ENCODE measurements at places on chromosomes 2 and 18.

GRCh38 chr2:169928463-169928864 is 101.2 kb downstream of the UBR3 start:
- no peak for DNase-seq

DNA sequence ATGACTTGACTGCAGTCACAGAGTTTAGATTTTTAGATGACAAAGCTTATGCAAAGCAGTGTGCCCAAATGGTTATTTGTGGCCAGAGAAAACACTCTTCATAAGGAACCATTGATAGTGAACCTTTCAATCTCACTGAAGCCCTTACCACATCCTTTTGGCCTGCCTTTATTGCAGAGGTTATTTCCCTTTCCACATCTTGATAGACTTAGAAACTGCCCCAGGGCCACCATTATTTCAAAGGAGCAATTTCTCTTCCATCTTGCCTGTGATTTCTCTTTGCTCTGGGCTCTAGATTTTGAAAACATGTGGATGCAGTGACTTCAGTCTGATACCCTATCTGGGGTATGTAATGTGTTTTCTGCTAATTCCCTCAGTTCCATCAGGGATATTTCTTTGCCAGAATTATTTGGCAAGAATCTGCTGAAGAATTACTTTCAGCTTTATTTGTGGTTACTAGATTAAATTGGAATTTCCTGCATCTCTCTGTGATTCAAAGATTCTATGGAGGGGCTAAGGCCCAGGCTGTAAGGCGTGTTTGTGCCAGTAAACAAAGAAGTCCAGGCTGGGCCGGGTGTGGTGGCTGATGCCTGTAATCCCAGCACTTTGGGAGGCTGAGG is 51.0 kb downstream of the MOGAT1 start:
- no peak for DNase-seq

DNA sequence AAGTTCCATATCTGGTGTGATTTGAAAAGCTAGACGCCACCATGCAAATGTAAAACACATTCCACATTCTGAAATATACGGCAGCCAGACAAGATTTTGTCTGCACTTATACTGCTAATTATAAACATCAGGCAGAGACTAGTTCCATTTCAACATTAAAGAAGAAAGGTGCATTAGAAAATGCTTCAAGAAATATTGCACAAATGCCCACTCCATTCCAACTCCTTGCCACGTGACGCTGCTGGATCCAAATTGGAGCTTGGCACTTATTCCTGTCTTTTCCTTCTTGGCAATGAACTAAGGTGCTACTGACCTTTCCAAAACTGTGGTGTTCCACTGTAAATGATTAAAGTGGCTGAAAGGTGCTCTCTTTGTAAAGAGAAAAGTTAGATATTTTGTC is 6.3 kb downstream of the COL6A3 start:
- DNase-seq, result no peak

DNA sequence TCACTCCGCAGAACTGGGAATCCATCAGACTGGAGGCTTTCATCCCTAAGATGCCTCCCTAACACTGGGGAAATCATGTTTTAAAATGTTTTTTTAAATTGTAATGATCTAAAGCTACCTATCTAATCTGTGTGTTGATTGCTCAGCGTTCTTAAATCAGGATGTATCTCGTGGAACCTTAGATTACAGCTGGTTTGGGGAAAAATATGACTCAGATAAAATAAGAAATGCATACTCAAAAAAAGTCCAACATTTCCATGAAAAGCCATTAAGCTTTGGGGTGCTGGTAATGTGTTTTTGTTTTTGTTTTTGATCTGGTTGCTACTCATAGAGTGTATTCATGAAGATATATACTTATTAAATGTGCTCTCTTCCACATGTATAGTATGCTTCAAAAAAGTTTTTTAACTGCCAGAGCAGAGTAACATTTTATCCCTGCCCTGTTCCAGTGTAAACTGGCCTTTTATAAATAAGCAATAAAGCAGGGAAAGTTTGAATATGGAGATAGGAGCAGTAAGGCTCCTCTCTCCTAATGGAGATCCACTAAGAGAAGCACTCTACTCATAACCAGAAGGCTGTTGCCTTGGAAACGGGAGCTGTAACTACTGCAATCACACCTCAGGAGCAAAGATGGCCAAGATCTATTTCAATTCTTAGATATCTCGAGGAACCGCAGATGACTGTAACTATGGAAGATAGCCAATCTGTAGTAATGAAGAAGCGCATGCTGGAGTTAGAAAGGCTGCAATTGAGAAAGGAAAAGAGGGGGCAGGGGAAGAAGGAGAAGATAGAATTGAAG is 41.6 kb downstream of the ANKRD44 start:
- DNase-seq, result no peak

DNA sequence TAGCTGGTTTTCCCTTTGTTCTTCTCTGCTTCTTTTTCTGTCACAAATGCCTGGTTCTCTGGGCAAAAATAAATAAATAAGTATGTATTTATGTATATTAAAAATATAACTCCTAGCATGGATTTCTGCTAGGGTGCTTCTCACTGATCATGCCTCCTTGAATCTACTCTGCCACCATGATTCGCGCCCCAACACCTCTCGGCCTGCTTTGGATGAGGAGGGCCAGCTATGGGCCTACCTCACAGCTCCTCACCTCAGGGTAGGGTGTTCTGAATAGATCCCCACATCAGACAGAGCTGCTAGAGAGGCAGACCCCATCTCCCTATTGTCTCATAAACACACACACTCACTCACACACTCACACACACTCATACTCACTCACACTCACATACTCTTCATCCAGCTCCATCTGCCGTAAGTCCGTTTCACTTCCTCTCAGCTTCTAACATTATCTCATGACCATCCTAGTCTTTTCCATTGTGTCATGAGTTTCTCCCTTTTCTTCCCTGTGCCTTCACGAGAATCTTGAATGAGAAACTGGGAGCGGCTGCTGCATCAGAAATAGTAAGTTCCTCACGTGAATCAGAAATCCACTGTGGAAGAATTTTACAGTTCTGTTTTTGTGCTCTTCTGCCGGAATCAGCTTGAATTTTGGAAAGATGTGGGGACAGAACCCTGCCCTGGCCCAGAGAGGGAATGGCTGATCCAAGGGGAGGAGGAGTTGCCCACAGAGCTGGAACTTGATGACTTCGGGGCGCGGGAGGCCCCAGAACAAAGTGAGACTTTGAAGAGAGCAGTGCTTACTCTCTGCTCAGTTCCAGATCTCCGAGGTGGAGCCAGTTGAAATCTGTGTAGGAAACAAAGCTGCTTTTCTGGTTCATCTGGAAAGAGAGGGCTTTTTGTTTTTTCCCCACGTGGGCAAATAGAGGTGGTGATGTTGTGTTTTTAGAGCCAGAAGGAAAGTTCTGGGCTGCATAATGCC is 20.9 kb downstream of the ANXA4 start:
- DNase-seq, result no peak

- DNase-seq, result no peak
Measured at GRCh38 chr2:222876947-222877346, 16.1 kb downstream of the ACSL3 start.

DNA sequence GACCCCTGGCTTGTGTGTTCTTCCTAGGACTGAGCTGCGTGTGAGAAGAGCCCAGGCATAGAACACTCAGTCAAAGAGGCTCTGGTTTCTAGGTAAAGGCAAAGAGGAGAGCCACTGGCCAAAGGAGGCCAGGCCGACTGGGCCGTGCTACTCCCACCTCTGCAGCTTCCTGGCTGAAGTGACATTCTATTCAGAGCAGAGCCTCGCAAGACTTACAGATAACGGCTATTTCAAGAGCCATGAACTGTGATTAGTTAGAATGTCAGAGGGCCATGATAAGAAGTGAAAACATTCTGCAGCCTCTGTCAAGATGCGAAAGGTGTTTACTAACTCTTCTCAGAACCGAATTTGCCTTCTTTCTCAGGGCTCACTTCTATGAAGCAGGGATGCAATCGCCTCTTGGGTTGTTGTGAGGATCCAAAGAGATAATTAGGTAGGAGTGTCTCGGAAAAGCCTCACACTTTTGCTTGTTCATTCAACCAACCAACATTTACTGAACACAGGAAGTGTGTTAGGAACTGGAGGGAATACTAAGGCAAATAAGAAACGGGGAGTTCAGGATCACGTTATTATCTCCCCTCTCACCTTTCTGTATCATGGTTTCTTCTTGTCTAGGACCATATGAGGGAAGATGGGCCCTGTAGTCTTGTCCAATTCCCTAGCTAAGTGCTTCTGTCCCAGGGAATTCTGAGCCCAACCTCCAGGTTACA is 3.4 kb upstream of the DNAJC5G start:
- no peak for DNase-seq

- no peak for DNase-seq
Measured at GRCh38 chr18:75223687-75224347, 13.2 kb downstream of the TSHZ1 start.

DNA sequence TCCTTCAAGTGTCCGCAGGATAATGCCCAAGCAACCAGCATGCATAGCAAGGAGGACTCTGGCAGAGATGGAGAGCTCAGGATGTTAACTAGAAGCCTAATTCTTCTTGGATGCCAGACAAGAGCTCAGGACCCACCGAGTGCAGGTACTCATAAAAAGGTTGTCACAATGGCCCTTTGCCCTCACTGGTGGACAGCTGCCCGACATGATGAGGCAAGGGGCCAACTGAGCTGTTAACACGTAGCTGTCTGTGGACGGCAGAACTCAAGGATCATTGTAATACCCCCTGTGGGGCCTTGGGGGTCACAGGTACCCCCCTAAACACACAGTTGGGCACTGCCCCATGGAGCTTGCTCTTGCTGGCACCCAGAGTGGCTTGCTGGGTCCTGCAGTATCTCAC is 393.7 kb downstream of the PIK3C3 start:
- DNase-seq, result no peak

DNA sequence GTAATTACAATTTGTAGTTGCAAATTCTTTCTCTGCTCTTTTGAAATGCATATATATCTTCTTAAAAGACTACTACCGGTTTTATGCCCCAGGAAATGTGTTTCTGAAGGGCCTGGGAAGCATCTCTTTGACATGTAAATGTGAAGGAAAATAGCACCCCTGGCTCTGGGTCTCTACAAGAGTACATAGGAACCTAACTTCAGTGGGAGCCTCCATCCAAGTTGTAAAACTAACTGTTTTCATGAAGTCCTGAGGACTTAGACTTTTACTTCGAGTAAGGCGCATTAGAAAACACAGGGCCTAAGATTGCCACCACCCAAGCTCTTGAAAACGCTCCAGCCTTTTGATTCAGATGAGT is 99.4 kb downstream of the CBLN2 start:
- no peak for DNase-seq

Data from activated gamma-delta T cell (primary cell).